ENCODE measurements at places on chromosomes 4 and X.

GRCh38 chrX:5051831-5052491 is 1176.7 kb downstream of the NLGN4X start:
- DNase-seq, result peak; percentile 99

DNA sequence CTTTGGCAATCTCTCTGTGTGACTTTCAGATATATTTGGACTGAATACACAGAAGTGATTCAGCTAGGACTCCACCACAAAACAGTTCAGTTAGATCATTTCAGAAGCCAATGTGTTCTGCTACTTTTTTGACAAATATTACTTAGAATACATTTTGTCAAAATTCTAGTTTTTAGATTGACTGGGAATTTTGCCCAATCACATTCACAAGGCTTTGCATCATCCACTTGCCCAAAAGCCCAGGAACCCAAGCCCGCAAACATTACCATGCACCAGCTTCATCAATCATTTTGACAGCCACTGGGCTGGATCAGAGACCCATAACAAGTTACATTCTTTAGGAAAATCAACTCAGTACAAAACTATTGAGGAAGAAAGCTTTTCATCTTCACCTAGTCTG is 256.6 kb upstream of the NDST3 start:
- no peak for DNase-seq

GRCh38 chr4:7052923-7053715 is 9.9 kb downstream of the TADA2B start:
- peak; percentile 84 for DNase-seq

DNA sequence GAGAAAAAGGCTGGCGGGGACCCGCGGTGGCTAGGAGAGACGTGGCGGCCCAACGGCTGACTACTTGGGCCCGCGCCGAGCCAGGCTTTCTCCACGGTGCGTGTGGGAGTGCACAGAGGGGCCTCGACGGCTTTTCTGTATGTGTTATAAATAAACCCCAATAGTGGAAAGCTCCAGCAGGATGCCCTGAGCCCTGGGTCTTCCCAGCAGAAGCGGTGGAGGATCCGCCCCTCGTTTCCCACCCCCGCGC is 268 bp upstream of the PRRG1 start:
- no peak for DNase-seq

GRCh38 chr4:122346036-122346435 is 32.8 kb upstream of the ADAD1 start:
- DNase-seq, result no peak

GRCh38 chr4:140675599-140676231 is 80.5 kb downstream of the TBC1D9 start:
- no peak for DNase-seq

DNA sequence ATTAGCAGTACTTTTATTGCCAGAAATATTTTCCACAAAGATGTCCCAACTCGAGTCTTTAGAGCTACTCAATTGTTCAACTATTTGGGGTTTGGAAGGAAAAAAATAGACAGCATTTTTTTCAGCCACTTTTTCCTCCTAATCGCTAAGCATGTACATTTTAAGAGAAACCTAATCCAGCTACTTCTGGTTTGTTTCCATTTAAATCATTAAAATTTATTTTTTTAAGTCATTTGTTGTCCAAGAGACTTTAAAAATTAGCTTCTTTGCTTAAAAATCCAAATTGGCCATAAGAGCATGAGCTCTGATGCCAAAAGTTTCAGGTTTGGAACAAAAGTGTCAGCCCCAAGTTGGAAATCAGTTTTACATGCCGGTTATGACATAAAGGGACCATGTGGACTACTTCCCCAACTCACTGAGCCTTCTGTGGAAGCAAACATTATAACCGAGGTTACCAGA is 186.3 kb upstream of the INTU start:
- no peak for DNase-seq

DNA sequence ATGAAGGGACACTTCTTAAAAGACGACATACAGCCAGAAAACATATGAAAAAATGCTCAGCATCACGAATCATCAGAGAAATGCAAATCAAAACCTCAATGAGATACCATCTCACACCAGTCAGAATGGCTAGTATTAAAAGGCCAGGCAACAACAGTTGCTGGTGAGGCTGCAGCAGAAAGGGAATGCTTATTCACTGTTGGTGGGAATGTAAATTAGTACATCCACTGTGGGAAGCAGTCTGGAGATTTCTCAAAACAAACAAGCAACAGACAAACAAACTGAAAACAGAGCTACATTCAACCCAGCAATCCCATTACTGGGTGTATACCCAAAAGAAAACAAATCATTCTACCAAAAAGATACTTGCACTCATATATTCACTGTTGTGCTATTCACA is 197.9 kb downstream of the EVC2 start:
- no peak for DNase-seq

DNA sequence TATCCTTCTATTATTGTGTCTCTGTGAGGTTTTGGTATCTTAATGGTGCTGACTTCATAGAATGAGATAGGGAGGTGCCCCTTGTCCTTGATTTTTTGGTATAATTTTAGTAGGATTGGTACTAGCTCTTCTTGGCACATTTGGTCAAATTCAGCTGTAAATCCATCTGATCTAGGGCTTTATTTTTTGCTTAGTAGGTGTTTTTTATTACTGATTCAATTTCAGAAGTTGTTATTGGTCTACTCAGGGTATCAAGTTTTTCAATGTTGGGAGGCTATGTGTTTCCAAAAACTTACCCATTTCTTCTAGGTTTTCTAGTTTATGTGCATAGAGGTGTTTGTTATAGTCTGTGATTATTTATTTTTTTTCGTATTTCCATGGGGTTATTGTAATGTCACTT is 103.3 kb downstream of the SH3BGRL start:
- no peak for DNase-seq

- DNase-seq, result no peak
Observed at GRCh38 chrX:76821276-76821675, 393.8 kb downstream of the MAGEE1 start.

GRCh38 chr4:62366939-62367338 is 1166.8 kb downstream of the ADGRL3 start:
- DNase-seq, result no peak

DNA sequence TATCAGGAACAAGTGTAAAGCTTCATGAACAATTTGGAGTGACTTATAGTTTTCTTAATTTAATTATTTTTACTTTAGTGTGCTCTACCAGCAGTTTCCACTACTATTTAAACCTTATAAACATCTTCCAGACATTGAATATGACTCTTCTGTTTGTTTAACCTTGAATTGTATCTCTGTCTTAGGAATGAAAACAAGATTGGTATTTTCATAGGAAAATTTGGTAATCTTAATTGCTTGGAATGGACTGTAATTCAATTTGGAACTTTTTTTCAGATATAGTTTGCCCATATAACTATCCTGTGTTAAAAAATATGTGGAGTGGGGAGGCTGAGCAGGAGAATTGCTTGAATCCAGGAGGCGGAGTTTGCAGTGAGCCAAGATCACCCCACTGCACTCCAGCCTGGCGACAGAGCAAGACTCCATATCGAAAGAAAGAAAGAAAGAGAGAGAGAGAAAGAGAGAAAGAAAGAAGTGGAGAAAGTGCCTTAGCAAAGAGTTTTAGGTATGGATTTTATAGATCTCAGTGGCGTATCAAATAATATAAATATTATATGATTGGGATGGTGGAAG is 242.4 kb downstream of the BMPR1B start:
- DNase-seq, result no peak

DNA sequence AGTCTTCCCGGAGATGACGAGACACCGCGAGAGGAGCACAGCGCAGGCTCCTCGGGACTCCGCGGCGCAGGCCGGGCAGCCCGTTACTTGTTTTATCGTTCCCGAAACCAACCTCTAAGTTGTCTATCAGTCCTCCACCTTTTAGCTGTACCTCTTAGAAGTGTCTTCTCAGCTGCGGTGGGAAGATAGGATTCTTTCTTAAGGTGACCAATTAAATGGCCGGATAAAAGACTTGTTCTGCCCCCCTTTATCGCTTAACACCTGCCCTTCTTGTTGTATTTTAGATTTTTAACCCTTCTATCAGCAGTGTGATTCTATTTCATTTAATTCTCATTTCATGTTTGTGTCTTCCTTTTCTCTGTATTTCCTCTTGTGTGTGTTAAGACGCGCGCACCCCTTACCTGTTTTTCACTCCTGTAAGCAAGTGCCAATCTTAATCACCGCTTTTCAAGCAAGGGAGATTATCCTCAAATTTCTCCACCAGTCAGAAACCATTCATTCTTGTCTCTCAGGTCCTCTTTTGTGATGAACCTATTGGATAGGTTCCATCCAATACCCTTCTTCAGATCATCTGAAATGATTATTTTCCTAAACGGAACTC is at the start of gene SLC9B2:
Gene SLC9B2, minus strand, starts transcription at position 15 of the 601 bp plus-strand sequence. CDS start 9,211 bp downstream, outside the sequence.
- peak; percentile 58 for DNase-seq

DNA sequence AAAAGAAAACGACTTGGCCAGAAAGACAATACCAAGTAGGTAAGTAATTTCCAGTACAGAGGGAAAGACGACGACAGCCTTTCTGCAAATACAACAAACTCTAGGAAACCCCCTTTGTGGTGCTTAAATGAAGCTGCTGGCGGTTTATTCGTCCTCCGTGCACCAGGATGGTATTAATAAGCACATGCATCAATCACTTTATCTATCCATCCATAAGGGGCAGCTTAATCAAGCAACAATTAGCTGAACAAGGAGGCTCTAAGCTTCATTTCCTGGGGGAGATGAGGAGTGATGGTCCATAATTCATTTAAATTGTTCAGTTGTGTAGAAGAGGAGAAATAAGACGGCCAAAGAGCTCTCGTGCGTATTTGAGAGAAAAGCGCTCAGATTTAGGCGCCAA is 26.2 kb downstream of the IRF2 start:
- DNase-seq, result no peak

GRCh38 chrX:1803741-1804140 is 188.9 kb downstream of the ASMT start:
- DNase-seq, result no peak

DNA sequence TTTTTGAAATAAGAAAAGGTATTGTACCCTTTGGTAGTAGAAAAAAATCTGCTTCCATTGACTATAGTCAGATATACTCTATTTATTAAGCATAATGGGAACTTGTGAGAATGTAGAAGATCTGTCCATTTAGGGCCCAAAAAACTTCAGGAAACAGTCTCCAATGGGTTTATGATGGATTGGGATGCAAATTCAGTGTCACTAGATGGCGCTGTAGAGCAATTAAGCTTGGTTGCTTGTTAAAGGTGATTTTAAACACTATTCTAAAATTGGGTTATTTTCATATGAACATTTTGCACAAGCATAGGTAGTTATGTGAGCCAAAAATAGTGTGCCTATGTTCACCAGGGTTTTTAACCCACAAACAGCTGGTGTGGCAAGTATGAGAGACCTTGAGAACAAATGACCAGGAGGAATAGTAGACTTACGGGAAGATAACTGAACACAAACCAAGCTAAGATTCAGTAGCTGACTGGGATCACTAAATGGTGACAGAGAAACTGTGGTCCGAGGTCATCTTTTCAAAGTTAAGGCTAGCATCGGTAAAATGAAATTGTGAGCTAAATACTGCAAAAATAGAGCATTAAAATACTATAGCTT is 80.3 kb upstream of the LSM6 start:
- peak; percentile 75 for DNase-seq

DNA sequence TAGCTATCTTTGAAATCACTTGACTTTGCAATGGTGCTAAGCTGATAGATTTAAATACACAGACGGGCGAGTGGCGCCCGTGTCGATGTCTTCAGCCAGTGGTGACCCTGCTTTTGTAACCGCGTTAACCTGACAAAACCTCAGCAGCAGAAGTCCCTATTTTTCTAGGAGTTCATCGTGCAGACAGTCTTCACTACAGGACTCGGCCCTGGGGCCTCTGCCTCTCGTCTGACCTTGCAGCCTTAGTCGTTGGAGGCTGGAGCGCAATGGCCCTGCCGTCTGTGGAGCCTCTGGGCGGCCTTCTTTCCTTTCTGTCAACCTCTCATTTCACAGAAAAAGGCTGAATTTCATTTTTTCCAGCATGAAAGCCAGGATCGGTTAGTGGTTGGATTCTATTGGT is 57.9 kb downstream of the CPLX1 start:
- DNase-seq, result no peak

DNA sequence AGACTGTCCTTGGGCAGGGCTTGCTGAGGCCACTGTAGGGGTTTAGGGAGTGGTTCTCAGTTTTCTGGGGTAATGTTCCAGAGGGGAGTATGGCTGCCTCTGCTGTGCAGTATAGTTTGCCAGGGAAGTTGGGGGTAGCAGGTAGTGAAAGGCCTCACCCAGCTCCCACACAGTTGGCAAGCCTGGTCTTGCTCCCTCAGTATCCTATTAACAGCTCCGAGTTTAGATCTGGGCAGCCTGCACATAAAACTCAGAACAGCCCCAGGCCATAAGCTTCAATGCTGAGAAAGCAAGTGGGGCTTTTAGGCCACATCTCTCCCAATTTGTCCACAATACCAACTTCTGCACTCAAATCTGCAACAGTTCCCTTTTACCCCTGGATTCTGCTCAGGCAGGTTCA is 205.2 kb downstream of the GALNTL6 start:
- no peak for DNase-seq

DNA sequence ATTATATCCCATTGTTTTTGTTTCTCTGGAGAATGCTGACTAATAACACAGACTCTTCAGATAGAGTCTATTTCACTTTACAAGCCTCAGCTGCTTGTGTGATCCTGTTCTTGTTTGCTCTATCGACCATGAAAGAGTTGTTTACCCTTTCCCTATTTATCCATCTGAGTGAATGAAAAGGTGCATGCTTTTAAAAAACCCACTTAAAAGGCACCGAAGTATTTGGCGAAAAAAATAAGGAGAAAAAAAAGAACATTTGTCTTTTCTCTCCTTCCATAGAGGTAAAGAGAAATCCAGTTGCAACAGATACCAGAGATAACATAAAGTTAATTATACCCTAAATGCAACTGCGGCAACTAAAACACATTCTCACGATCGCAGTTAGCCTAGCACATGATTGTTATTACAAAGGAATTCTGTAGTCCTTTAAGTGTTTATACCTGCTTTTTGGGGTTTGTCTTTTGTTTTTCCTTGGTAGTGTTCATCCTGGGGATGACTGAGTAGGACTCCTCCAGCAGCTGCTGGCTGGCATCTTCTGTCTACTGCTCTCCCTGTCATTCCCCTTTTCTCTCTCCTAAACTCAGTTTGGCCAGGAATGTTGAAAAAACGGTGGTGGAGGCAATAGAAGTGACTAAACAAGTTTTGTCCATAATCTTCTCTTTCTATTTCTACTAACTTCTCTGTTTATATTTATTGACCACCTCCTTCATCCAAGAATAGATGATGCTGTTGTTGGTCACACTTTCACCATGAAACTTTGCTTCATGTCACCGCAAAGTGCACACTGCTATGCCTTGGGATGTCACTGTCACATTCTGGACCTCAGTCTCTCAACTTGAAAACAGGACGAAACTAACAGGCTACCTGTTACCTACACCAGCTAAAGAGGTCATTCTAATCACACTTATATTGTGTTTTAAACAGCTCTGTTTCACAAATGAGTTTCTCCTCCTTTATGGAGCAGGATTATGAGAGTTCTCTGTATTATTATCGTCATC is 41.9 kb upstream of the FRAS1 start:
- DNase-seq, result no peak

Data from OCI-M1 (cell line).